ENCODE measurements at places on chromosomes 6 and 20.

DNA sequence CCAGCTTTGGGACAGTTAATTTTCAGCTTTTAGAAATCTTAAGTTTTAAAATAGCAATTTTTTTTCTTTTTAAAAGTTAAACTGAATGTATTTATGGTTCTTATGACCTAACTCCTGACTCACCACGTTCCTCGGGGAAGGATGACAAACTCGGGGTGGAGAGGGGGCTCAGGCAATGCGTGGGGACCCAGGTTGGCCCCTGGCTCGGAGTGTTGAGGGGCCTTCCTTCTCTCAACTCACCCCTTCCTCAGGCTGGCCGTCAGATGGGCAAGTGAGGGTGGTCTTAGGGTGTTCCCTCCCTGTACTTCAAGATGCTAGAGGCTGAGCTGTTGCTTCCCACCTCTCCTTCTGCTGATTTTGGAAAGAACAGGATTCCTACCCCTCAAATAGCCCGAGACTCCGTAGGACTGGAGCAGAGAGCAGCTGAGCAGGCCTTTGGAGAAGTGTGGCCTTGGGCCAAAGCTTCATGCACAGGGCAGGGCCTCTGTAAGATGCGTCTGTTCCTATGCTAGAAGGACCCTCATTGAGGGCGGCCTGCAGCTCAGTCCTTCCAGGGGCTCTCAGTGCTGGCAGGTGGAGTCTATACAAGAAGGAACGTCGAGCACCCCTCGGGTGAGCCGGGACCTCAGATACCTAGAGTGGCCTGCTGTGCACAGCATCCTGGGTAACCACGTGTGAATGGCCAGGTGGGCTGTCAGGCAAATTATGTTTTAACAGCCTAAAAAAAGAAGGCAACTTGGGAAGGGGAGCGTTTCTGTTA, 79.3 kb downstream of the TCP11 start:
- no peak for DNase-seq

DNA sequence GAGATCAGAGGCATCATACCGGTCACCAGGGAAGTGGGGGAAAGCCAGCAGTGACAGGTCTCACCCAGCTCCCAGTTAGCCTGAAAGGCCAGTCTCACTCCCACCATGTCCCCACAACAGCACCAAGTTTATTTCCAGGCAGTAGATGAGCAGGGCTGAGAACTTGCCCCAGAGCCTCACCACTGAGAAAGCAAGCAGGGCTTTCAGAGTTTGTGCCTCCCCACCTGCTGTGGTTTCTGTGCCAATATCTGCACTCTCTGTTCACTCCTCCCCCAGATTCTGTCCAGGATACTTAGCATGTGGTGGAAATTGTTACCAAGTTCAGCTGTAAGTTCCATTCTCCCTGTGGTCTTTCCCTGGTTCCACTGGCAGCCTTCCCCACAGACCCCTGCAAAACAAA, 255.0 kb upstream of the HTR1E start:
- DNase-seq, result no peak

GRCh38 chr6:153123801-153124200, 7.3 kb downstream of the RGS17 start:
- no peak for DNase-seq

DNA sequence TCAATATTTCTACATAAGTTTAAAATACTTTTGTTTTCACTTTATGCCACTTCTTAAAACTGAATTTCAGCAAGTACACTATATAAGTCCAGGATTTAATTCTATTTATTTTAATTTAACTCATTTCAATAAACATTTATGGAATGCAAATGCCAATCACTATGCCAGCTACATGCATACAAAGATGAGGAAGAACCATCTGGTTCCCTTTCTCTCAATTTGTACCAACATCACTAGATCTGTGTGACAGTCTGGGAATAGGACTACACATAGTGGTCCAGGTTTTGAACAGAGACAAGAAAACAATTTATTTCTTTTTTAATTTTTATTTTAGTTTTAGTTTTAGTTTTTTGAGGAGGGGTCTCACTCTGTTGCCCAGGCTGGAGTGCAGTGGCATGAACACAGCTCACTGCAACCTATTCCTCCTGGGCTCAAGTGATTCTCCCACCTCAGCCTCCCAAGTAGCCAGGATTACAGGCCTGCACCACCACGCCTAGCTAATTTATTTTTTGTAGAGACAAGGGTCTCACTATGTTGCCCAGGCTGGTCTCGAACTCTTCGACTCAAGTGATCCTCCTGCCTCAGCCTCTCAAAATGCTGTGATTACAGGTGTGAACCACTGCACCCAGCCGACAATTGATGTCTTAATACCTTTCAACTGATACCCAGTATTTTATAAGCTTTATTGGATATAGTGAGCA, 35.8 kb downstream of the TRIM27 start:
- no peak for DNase-seq

DNA sequence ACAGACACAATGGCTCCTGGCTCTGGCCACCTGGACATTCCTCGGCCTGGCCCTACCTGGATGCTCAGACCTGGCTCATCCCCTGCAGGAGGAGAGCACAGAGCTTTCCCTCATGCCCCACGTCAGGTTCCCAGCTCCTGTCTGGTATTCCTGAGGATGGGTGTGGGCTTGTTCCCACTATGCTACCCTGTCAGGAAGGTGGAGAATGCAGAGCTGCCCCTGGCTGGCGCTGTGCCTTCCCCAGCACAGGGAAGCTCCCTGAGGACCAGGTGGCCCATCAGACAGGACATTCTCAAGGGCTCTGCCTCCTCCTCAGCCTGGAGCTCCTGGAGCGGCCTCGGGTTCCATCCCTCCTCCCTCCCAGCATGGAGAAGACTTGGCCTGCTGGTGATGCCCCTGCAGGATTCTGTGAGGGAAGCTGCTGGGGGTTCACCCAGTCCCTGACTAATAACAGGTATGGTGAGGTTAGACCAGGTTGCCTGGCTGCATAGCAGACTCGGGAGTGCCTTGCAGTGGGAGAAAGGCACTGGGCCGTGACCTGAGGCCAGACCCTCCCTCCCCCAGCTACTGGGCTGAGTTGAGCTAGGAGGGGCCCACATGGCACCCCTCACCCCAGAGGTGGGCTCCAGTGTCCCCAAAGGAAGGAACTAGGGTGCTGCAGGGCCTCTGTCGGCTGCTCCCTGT, 156.0 kb upstream of the MLN start:
- no peak for DNase-seq

DNA sequence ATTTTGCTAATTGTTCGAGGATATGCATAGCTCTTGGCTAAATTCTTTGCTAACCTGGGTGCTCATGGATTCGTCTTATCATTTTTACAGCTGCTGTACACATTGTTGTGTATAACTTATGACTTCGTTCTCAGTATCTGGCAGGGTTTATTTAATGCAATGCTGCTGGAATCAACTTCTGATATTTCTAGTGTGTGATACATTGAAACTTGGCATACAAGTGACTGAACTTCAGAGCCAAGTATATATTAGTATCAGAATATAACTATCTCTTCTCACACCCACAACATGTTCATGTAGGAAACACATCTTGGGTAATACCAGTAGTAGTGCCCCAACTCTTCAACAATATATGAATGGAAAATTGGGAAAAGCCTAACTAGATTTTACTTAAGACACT, 764.2 kb downstream of the TENT5A start:
- no peak for DNase-seq

GRCh38 chr6:139642346-139642745, 267.9 kb upstream of the CITED2 start:
- no peak for DNase-seq
